ENCODE measurements at places on chromosomes 13 and 19.

DNA sequence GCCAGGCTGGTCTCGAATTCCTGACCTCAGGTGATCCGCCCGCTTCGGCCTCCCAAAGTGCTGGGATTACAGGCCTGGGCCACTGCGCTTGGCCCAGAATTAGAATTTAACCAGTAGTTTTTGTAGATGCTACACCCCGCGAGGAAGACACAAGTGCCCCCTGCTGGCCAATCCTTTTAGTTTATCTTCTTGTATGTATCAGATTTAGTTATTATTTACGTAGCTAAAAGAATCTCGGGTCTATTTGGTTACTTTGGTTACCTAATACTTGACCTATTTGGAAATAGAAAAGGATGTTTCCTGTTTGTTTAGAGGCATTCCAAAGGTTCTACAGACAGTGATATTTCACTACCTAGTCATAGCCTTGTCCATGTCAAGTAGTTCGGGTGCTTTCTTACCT, 22.0 kb downstream of the MUC16 start:
- DNase-seq = no peak
- no peaks in the 10 kb centered on the region for H3K4me1 ChIP-seq
- no peak overlapping the region for H3K4me3 ChIP-seq
- no peak overlapping the region for H3K27ac ChIP-seq
- no peaks in the 10 kb centered on the region for H3K36me3 ChIP-seq

DNA sequence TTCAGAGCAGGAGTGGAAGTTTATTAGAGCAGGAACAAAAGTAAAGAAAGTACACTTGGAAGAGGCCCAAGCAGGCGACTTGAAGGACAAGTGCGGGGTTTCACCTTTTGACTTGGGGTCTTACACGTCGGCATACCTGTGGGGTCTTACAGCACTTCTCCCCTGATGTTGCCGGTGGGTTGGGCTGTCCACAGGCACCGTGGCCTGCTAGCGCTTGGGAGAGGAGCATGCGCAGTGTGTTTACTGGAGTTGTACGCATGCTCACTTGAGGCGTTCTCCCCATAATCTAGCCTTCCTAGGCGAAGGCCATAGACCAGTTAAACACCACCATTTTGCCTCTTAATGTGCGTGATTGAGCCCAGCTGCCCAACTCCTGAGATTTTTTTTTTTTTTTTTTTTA, 25.0 kb upstream of the PLEKHF1 start:
- H3K27ac ChIP-seq = no peak overlapping the region
- DNase-seq = no peak
- H3K4me1 ChIP-seq = peaks cover 1% of the 10 kb centered on the region
- H3K27me3 ChIP-seq = peaks cover 11% of the 10 kb centered on the region
- no peak overlapping the region for H3K4me3 ChIP-seq
- no peaks in the 10 kb centered on the region for H3K36me3 ChIP-seq

GRCh38 chr13:60120617-60121336, 43.0 kb downstream of the DIAPH3 start:
- no peak overlapping the region for H3K4me3 ChIP-seq
- H3K27me3 ChIP-seq = no peaks in the 10 kb centered on the region
- H3K4me1 ChIP-seq = no peaks in the 10 kb centered on the region
- H3K36me3 ChIP-seq = peaks cover 5% of the 10 kb centered on the region
- no peak for DNase-seq

DNA sequence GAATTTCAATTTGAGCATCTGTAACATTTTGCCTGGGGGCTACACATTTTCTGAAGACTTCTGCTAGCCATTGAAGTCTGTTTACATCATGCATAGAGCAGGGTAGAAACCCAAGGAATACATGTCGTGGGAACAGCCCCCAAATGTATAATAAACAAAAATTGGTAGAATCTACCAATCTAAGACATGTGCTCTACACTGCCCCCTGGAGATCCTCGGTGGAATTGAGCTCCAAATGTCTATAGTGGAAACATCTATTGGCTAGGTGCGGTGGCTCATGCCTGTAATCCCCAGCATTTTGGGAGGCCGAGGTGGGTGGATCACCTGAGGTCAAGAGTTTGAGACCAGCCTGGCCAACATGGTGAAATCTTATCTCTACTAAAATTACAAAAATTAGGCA, 57.3 kb downstream of the MBD3L2B start:
- no peaks in the 10 kb centered on the region for H3K4me1 ChIP-seq
- H3K4me3 ChIP-seq = no peak overlapping the region
- no peaks in the 10 kb centered on the region for H3K36me3 ChIP-seq
- no peak for DNase-seq

DNA sequence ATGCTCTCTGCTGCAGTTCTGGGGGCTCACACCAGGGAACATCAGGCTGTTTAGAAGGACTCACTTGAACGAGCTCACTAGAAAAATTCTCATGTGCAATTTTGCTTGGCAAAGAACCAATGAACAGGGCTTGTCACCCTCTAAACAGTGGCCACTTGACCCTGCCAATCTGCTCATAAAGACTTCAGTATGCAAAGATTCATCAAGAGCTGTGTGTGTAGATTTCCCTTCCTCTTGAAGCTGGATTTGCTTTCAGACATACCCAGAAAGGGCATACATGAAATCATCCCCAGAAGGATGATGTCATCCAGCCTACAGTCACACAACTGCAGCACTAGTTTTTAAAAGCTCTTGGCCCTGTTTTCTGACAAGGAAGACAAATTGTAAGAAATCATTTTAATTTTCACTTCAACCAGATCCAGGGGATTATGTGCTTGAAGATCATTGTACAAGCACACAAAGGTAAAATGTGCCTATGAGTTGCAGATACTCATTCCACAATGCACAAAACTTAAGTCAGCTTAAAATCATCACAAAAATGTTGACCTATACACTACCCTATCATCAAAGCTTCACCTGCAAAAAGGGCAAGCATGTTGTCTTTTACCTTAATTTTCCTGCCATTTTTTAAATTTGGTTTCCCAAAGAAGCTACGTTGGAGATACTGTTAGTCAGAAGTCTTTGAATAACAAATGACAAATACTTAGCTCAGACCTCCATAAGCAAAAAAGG, 5.2 kb upstream of the STK24 start:
- DNase-seq = peak; percentile 87
- peaks cover 37% of the 10 kb centered on the region for H3K4me1 ChIP-seq

DNA sequence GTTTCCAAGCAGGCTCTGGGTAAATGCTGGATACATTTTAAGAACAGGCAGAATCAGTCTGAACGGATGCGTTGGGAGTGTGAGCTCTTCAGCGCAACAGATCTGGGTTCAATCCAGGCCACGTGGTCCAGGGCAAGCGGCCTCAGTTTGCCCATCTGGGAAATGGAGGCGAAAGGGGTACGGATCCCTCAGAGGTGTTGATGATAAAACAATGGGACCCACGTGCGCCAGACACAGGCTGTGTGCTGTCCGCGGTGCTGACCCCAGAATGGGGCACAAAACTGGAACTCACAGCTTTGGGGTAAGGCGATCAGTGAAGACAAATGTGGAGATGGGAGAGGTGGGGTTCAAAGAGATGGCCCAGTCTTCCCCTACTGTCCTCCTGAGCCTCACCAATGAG, 13.1 kb upstream of the PDE4C start:
- no peaks in the 10 kb centered on the region for H3K27me3 ChIP-seq
- DNase-seq = peak; percentile 82
- no peaks in the 10 kb centered on the region for H3K4me1 ChIP-seq
